ENCODE measurements at places on chromosomes 13 and 19. TPM values are rescaled to one million over a fixed set of nuclear protein-coding genes. Genes with fewer than 3 reads are reported as not detected.

The CYP4F12 gene
- polyA plus RNA-seq: not detected

The GIPC1 gene
- 92.3 TPM for polyA plus RNA-seq

The INAFM1 gene
- 2.9 TPM for polyA plus RNA-seq

The ERICH6B gene
- polyA plus RNA-seq: not detected

The CCDC194 gene
- polyA plus RNA-seq: not detected

The HCST gene
- polyA plus RNA-seq: 1.2 TPM

The ZNF211 gene
- 11.3 TPM for polyA plus RNA-seq

The ETV2 gene
- 0.54 TPM for polyA plus RNA-seq

The PTH2 gene
- polyA plus RNA-seq: not detected

The SULT2A1 gene
- polyA plus RNA-seq: not detected

The NACC1 gene
- polyA plus RNA-seq: 98.7 TPM

The TJP3 gene
- polyA plus RNA-seq: not detected

The KCNRG gene
- 1.9 TPM for polyA plus RNA-seq

The TBC1D4 gene
- polyA plus RNA-seq: 12.7 TPM

The DCT gene
- polyA plus RNA-seq: not detected

The SCAF1 gene
- polyA plus RNA-seq: 2.8 TPM

The LRRC4B gene
- polyA plus RNA-seq: 0.04 TPM

The ICAM3 gene
- 11.7 TPM for polyA plus RNA-seq

The LIG1 gene
- 19.5 TPM for polyA plus RNA-seq

The CLEC17A gene
- polyA plus RNA-seq: not detected

The LRFN3 gene
- polyA plus RNA-seq: 1.8 TPM

The UBL3 gene
- polyA plus RNA-seq: 18.0 TPM

The ZNF726 gene
- 1.8 TPM for polyA plus RNA-seq

The ZNF433 gene
- 2.3 TPM for polyA plus RNA-seq

The CRYL1 gene
- 25.6 TPM for polyA plus RNA-seq

The MRPL57 gene
- polyA plus RNA-seq: 17.2 TPM

The DIRAS1 gene
- polyA plus RNA-seq: 11.1 TPM

The BRME1 gene
- polyA plus RNA-seq: 0.38 TPM

The NPAS1 gene
- polyA plus RNA-seq: 2.6 TPM

The ONECUT3 gene
- not detected for polyA plus RNA-seq

The FXYD3 gene
- not detected for polyA plus RNA-seq

The ASF1B gene
- 11.1 TPM for polyA plus RNA-seq

The MARK4 gene
- 17.1 TPM for polyA plus RNA-seq

The SYNE4 gene
- polyA plus RNA-seq: 0.16 TPM

The ZNF541 gene
- polyA plus RNA-seq: 0.06 TPM

Data from BJ (cell line).